ENCODE measurements at places on chromosomes 16 and 17.

- no peak for DNase-seq
Measured at GRCh38 chr17:3885970-3886369, 6.9 kb downstream of the CAMKK1 start.

GRCh38 chr17:75896415-75897159 is at the start of gene TRIM65:
Gene TRIM65, minus strand, starts transcription at chr17:75896951. Its CDS starts 14 bp downstream, at chr17:75896937.
- peak; percentile 76 for DNase-seq

GRCh38 chr17:55452139-55452790 is 30.6 kb upstream of the MMD start:
- peak; percentile 64 for DNase-seq

- no peak for DNase-seq
Measured at GRCh38 chr17:72950242-72950931, 142.1 kb downstream of the SLC39A11 start.

DNA sequence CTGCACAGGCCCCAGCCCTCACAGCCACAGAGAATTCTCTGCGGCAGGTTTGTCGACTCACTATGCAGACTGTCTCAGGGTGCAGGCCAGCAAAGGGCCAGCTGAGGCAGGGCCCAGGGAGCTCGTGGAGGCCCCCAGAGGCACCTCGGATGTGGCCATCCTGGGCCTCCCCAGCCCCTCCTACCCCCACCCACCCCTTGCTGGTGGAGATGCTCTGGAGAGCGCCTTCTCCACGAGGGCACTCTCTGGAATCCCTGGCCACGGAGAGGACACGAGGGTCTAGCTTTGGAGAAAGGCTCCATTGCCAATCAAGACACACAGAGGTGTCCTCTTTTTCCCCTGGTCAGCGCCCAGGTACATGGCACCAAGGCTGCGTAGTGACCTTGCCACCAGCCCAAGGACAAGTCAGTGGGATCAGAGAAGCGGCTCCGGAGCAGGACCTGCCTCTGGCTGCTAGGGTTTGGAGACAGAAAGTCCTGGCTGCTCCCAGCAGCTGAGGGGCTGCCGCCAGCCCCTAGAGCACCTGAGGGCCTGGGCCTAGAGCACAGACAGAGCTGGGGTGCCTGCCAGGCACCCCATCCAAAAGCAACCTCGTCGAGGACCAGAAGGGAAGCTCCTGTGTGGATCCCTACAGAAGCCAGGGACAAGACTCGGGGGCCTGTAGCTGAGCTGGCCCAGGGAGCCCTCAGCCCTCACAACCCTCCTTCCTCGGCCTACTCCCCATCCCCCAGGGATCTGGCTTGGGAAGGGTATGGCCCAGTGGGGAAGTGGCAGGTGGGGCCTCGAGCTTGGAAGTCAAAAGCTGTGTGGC is 18.7 kb downstream of the ARL2BP start:
- DNase-seq, result no peak

DNA sequence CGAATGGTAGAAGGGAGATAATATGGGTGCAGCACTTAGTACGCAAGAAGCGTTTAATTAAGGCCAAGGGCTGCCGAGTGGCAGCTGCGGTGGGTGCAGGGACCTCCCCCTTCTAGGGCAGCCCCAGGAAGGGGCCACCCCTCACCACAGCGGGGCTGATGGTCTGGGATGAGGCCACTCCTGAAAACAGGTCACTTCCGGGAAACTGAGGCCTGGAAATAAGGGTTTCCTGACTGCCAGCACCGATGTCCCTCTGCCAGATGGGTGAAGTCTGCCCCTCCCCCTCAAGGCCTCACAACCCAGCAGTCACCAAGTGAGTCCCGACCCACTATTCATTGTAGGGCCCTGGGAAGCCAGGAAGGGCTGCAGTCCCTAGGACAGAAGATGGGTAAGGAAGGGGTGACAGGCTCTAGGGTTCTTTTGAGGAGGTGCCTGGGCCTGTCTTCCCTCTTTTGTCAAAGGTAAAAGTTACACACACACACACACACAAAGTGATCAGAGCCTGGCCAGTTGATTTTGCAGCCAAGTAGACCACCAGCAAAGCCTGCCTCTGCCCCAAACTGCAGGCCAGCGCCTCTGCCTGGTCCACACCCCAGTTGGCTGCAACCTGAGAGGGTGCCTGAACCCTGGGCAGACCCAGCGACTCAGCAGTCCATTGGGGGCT is 12.5 kb downstream of the SREBF1 start:
- no peak for DNase-seq

GRCh38 chr16:30372038-30372712 is 1.9 kb upstream of the TBC1D10B start:
- no peak for DNase-seq

GRCh38 chr17:77068915-77069314 is 71.9 kb upstream of the SEC14L1 start:
- no peak for DNase-seq

DNA sequence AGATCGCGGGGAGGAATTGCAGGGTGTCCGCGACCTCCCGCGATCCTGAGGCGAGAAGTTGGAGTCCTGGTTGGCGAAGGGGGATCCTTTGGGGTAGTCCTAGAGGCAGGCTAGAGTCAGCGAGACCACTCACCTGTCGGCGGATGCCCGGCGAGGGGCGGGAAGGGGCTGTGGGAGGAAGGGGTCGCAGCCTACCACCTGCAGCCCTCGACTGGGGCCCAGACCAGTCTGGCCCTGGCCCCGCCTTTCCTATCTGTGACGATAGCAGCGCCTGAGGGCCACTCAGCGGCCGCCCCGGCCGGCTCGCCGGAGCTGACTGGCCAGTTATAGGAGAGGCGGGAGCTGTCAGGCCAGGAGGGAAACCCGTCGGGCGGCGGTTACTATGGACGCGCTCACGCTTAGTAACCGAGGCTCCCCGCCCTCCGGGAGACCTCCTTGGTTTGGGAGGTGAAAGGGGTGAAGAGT is at the start of gene TEKT3:
TEKT3 (minus strand) TSS at position 213 of the 465 bp plus-strand sequence. CDS start 10,012 bp downstream, outside the sequence.
- peak; percentile 19 for DNase-seq

- no peak for DNase-seq
Measured at GRCh38 chr17:148757-149156, 11.4 kb downstream of the SCGB1C2 start.

DNA sequence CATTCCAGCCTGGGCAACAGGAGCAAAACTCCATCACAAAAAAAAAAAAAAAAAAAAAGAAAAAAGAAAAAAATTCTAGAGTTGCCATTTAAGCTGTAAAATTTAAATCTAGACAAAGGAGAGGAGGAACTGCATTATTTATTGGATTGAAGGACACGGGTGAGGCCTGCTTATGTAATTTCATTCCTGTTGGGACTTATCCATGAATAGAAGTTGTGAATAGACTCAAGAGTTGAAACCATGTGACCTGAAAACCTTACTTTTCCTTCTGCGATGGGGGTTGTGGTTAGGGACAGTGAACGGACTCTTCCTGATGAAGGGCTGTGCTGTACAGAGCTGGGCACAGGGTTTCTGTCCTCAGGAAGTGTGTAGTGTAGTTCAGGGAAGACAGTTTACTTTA is 22.5 kb downstream of the BANP start:
- DNase-seq, result no peak

GRCh38 chr17:79041723-79042420 is 17.9 kb downstream of the C1QTNF1 start:
- DNase-seq, result no peak

- DNase-seq, result no peak
Measured at GRCh38 chr17:41835214-41835799, 725 bp downstream of the NT5C3B start.

- DNase-seq, result peak; percentile 51
Measured at GRCh38 chr17:64161380-64162176, 31.6 kb upstream of the ERN1 start.

DNA sequence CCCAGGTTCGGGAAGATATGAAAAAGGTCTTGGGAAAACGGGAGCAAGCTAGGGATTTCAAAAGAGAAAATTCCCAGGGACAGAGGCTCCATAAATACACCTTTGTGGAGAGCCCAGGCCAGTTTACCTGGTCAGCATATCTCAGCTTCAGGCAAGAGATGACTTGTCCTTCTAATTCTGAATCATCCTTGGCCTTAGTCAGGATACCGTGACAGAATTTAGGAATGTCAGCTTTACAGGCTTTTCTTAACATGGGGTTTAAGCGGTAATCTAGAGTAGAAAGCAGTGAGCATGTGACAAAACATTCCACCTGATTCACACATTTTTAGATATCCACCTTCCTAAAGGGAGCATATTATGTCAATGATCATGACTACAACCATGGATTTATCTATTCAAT is 41.1 kb upstream of the CLEC18B start:
- DNase-seq, result no peak

DNA sequence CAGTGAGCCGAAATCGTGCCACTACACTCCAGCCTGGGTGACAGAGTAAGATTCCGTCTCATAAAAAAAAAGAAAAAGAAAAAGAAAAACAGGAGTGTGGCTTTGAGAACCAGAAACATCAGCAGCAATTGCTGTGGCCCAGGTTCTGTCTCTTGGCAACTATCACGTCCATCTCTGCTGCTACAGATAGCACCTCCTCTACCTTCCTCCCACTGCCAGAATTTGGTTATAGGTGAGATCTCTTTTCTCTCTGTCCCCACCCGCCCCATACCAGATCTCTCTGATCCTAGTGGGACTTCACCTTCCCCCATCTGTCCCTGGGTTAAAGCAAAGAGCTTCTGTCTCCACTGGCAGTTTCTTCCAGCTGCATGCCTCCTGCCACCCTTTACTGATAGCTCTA is 3.1 kb downstream of the TLCD2 start:
- no peak for DNase-seq

DNA sequence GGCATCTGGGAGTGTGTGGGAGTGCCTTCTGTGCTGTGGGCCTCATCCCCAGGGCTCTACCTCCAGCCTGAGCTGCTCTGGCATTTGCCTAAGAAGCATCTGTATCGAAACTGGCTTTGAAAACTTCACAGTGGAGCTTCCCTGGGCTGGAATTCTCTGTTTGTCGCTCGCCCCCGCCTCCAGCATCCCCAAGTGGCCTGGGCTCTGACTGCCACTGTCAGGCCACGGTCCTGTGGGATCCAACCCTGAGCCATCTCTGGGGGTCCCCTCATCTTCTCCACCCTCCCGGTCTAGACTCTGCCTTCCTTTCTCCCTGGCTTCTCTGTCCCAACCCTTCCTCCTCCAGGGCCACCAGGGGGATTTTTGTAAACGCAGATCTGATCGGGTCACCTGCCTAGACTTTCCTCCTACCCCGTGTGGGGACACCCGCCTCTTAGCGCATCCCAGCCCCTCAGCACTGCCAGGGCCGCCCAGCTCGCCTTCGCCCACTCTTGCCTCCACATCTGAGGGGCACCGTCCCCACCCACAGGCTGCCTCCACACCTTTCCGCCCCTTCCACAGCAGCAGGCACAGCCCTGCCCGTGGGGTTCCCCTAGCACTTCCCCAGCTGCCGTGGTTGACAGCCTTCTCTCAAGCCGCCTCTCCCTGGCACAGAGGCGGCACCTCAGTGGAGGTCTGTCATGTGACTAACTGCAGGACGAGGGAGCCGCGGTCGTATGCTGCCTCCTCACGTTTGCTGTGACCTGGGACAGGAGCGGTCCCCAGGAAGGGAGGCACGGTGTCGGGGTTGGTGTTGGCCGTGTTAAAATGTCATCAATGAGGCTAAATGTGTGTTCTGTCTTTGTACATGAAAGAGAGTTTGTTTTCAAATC is 12.0 kb downstream of the TBC1D24 start:
- DNase-seq, result peak; percentile 82

GRCh38 chr17:44983563-44983962 is 15.5 kb upstream of the C1QL1 start:
- no peak for DNase-seq

DNA sequence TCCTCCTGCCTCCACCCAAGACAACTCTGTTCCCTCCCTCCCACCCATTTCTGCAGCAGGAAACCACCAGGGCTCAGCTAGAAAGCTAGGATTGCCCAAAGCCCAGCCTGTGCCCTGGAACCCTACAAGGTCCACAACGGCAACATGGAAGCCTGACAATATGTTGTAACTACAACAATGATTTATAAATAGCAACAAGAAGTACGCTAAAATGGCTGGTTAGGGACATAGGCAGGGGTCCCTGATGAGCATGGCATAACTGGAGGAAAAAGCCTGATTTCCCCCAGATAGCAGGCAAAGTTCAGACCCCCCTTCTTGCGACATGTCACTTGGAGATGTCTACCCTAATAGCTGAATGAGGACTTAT is 6.6 kb downstream of the ST3GAL2 start:
- no peak for DNase-seq

DNA sequence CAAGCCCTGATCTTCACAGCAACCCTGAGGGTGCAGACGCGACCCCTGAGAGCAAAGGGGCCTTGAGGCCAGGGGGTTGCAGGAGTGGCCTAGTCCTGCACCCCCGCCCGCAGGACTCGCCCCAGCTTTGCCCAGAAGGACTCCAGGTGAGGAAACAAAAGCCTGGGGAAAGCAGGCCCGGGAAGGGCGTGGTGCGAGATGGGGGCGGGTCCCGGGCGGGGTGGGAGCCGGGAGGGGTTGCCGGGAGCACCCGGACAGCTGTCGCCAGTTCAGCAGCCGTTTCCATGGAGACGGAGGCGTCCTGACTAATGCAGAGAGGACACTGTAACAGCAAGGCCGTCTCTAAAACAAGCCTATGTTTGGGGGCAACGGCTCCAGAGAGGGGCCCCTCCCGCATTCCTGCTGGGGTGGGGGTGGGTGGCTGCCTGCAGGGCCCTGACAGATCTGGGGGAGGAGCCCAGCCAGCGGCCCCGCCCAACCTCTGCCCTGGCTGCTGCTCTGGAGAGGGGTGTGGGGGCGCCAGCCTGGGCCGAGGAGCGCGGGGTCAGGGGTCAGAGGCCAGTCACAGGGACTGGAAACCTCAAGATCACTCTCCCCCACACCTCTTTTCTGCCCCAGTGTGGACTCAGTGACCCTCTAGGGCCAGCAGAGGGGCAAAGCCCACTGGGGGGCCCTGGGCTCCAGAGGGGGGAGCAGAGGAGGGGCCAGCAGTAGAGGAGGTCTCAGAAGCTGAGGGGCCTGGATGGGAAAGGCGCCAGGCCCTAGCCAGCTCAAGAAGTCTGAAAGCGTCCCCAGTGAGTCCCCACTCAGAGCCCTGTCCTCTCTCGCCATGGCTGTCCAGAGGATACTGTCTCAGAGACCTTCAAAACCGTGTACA is 3.1 kb upstream of the TPPP3 start:
- peak; percentile 41 for DNase-seq

GRCh38 chr16:85206472-85207356 is 94.4 kb upstream of the CIBAR2 start:
- no peak for DNase-seq

GRCh38 chr16:73177729-73178295 is 129.9 kb upstream of the ZFHX3 start:
- DNase-seq, result no peak

GRCh38 chr16:24972608-24973220 is 42.5 kb downstream of the ARHGAP17 start:
- no peak for DNase-seq

GRCh38 chr16:27267037-27267677 is 1.4 kb downstream of the NSMCE1 start:
- no peak for DNase-seq

GRCh38 chr17:48322060-48322459 is 108.0 kb downstream of the SKAP1 start:
- DNase-seq, result no peak

DNA sequence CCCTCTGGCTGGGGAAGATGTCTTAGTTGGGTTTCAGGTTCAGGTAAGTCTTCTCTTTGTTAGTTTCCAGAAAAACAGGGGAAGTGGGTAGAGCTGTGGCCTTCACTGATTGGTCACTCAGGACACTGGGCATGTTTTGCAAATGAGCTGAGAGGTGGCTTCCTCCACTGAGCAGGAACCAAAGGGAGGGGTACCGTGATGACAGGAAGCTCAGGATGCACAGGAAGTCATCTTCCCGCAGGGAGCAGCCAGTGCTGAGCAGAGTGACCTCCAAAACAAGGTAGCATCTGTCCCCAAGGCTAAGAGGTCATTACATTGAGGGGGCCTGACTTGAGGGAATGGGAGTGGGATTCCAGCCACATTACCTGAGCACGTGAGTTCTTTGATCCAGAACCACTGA is 5.6 kb downstream of the NT5C start:
- DNase-seq, result no peak
